NCI-H1694 treated with DMSO at 0.1 percent for 48 hours (cell line): ENCODE measurements at places on chromosomes 16 and 17.

DNA sequence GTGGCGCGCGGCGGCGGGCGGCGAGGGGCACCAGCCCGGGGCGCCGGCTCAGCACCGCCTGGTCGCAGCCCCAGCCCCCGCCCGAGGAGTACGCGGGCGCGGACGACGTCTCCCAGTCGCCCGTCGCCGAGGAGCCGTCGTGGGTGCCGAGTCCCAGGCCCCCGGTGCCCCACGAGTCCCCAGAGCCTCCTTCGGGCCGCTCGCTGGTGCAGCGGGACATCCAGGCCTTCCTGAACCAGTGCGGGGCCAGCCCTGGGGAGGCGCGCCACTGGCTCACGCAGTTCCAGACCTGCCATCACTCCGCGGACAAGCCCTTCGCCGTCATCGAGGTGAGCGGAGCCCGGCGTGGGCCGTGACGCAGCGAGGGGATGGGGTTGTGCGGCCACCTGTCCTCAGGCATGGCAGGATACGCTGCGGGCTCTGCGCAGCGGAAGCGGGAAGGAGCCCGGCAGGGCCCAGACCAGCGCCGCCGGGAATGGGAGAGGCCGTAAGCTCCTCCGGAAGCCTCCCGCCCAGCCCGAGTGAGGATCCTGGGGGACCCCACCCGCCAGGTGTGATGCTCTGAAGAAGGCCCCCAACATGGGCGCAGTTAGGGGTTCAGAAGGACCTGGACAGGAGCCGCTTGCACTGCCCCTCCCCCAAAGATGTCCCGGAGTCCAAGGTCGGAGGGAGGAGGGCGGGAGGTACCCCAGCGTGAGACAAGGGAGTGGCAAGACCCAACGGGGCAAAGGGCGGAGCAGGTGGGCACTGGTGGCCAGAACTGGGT is 522 bp downstream of the NAGS start:
- no peak for DNase-seq

GRCh38 chr16:70529051-70529777 is 5.6 kb downstream of the SF3B3 start:
- peak; percentile 44 for DNase-seq

DNA sequence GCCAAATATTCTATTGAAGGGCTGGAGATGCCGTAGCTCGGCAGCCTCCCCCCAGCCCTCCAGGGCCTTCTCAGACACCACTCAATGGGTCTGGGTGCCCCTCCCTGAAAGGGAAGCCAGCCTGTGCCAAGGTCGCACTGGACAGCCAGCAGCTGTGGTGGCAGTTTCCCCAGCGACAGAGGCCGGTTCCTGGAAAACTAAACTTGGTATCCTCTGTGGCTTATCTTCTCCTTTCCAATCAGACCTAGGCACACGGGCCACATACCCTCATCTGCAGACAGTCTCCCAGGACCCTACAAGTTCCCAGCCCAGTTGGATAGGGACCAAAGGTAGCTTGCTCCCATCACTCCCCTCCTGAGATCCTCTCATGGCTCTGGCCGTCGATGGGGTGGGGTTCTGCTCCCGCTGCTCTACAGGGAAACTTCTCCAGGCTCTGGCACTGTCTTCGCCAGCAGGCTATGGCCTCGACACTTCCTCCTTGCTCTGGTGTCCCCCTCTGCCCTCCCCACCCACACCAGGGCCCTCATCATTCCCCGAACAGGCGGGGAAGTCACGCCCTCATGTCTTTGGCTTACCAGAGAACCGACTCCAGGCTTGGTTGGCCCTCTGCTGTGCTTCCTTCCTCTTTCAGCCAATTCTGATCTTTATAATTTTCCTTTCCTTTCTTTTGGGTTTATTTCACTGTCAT is 18.3 kb upstream of the IL21R start:
- no peak for DNase-seq

DNA sequence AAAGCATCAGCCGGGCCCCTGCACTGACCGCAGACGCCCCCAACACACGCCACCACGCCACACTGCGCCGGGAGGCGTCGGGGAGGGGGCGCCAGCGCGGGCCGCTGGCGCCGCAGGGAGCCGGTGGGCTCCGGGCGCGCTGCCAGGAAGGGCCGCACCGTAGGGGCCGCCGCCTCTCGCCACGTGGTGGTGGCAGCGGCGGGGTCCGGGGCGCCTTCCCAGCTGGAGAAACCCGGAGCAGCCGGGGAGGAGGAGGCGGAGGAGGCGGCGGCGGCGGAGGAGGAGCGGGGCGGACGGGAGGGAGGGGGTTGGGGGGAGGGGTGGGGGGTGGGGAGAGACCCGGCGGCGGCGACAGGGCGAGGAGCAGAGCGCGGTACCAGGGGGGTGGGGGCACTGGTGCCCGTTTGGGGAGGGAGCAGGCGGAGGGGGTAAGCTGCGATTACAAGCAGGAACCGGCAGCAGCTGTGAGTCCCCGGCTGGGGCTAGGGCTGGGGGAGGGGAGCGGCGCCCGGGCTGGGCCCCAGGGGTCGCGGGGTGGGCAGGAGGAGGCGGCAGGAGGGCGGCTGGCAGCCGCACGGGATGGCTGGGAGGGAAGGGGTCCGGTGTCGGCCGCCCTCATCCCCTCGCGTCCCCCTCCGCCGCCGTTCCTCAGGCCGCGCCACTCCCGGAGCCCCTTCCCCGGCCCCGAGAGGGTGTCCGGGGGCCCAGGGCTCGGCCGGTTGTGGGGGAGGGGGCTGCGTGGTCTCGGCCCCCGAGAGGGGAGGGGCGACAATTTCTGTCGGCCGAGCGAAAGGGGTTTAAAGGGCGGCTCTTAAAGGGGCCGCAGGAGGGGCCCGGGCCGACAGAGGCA is at the start of gene TBKBP1:
TSS of gene TBKBP1 (plus strand) at position 431 of the 850 bp plus-strand sequence. CDS start 1,952 bp downstream, outside the sequence.
- DNase-seq = no peak

DNA sequence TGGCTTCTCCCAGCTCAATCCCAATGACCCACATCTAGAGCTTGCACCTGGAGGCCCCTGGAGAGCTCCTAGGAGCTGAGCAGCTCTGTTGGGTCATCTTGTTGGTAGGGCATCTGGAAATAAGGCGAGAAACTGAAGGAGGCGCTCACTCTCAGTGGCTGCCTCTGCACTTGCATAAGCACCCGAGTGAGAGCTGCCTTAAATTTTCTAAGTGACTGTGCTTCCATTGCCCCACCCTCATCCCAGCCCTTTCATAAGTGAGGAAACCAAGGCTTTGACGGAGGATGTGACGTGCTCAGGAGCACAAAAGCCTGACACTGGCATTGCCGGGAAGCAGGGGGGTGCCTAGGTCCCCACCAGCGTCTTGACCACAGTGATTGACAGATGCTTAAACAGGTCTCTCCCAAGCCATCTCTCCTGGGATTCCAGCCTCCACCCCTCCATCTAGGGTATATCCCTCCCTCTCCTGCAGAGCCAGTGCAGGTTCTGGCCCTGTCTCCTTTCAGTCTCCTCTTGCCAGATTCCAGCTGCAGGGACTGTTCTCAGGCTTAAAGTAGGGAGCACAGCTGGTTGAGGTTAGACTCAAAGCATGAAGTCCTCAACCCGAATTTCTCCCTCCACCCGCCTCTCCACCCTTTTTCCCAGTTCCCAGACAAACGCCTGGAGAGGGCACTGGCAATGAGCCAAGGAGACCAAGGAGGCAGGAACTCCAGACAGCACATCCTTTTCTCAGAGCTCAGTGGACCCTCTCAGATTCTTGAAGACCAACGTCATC is 113.7 kb downstream of the IRX5 start:
- DNase-seq = no peak

- no peak for DNase-seq
Measured at GRCh38 chr16:35306915-35307314, 1847.5 kb downstream of the TP53TG3F start.

DNA sequence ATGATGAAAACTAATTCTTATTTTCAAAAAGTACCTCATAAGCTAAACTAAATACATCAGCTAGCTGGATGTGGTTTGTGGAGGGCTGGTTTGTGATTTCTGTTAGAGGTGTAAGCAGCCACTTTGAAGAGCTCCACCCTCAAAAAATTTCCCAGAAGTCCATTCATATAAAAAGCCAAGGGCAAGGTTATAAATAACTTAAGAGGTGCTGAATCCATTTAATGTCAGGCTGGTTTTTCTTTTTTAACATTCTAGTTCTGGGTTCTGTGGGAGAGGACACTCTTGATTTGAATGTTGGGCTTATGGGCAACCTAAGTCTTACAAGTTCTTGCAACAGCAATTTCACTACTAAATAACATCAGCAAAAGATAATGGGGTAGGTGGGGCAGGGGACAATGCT is 3.4 kb upstream of the WIPI1 start:
- DNase-seq = no peak

DNA sequence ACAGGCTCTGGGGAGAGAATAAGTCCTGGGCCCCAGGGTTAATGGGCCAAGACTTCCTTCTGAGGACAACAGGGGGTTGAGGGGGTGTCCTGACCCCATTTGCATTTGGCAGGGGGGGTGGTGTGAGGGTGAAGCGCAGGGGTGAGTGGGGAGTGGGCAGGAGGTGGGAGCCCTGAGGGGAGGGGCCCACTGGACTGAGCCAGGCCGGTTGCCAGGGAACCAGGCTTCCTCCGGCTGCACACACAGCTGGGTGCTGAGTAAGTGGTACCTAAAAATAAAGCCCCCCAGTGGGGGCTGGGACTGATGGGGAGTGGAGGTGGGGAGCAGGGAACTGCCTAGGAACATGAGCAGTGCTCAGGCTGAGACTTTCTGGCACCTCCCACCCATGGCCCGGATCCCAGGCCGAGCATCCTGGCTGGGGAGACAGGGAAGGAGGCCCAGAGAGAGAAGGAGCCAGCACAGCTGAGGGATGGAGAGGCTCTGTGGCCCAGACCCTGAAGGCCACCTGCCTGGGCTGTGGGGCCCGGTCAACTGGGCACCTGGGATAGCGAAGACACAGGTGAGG is 7.5 kb upstream of the RASD1 start:
- no peak for DNase-seq

GRCh38 chr17:83058266-83058798 is 21.1 kb upstream of the METRNL start:
- DNase-seq = no peak

DNA sequence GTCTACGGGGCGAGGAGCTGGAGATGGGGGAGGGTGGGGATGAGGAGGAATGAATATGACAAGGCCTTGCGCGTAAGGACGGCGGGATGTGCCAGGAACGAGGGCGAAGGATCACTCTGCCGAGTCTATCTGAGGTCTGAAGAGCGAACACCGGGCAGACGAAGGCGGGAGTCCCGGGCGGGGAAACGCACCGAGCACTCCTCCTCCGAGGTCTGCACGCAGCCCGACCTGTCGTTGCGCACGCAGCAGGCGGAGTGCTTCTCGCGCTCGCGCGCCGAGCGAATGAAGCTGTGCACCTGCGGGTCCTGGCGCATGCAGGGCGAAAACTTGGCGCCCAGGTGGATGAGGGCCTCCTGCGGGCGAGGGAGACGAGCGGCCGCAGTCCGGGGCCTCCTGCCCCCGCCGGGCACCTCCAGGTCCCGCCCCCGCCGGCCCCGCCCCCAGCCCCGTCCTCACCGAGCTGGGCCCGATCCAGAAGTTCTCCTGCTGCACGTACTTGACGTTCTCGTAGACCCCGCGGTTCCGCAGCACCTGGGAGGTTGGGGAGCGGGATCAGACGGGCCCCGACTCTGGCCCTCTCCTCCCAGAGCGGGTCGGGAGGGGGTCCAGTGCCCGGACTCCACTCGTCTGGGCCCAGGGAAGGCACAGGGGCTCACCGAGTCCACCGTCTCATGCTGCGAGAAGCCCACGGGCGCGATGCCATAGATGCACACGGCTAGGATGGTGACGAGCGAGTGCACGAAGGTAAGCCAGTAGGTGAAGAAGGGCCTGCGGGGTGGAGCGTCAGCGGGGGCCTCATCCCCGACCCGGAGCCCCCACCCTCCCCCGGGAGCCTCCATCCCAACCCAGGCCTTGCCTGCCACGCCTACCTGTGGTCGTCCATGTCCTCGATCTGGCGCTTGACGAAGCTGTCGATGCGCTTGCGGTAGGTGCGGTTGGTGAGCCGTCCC is 7.6 kb downstream of the SNRNP25 start:
- no peak for DNase-seq

- no peak for DNase-seq
Measured at GRCh38 chr16:30351001-30351441, 4.1 kb downstream of the CD2BP2 start.

DNA sequence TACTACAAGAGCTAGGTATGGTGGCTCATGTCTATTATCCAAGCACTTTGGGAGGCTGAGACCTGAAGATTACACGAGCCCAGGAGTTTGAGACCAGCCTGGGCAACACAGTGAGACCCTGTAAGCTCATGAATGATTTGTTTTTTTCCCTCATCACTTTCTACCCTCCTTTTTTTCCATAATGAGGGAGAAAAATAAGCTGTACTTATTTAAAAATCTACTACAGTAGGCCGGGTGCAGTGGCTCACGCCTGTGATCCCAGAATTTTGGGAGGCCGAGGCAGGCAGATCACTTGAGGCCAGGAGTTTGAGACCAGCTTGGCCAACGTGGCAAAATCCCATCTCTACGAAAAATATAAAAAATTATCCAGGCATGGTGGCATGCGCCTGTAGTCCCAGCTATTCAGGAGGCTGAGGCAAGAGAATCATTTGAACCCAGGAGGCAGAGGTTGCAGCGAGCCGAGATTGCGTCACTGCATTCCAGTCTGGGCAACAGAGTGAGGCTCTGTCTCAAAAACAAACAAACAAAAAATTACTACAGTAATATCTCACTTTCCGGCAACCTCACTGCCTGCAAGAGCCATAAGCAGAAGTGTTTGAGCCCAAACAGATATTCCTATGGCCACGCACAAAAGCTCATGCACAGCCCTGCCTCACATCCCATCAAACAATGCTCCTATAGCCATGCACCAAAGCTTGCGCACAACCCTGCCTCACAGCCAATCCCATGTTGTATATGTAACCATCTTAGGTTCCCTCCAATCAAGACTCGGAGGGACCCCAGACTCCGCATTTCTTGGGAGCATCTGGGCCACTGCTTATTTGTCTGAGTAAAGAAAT is 37.4 kb downstream of the TK2 start:
- no peak for DNase-seq

GRCh38 chr17:71430281-71430680 is 690.5 kb upstream of the SOX9 start:
- DNase-seq = no peak

GRCh38 chr16:2468233-2468724 is 2.8 kb upstream of the NTN3 start:
- DNase-seq = peak; percentile 86

DNA sequence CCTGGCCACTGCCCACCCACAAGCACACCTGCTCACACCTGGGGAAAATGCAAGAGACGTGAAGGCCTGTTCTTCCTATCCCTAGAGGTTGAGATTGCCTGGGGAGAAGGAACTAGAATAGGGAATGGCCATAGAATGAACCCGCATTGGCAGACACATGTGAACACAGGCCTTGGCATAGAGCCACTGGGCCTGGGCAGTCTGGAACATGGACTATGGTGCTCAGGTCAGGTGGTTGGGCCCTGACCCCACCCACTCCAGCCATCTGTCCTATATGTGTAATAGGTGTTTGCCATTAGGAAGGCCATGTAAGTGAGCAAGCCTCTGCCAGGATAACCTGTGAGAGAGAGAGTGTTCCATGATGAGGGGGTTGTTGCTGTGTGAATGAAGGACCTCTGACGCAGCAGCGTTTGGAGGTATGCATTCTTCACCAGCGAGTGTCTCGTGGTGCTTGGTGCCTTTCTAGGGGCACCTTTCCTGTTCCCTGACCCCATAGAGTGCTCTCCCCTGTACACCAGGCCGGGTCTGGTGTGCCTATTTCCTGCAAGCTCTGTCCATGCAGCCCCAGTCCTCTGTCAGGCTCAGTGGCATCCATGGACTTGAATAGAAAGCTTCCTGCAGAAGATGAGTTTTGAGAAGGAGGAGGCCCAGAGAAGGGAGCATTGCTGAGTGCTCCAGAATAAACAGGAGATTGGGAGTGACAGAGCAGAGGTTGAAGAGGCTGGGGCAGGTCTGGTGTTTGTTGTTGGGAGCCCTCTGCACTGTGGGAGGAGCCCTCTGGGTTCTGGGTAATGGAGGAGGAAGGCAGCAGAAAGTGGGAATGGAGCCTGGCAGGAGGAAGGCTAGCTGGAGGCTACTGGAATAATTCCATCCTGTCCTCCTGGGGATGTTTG is 15.6 kb downstream of the CTRL start:
- DNase-seq = no peak
